ENCODE measurements at places on chromosomes 5 and 9.

GRCh38 chr9:2838371-2839000, 5.4 kb downstream of the PUM3 start:
- DNase-seq: no peak

GRCh38 chr5:160441311-160441781, 19.7 kb downstream of the PTTG1 start:
- DNase-seq: no peak

DNA sequence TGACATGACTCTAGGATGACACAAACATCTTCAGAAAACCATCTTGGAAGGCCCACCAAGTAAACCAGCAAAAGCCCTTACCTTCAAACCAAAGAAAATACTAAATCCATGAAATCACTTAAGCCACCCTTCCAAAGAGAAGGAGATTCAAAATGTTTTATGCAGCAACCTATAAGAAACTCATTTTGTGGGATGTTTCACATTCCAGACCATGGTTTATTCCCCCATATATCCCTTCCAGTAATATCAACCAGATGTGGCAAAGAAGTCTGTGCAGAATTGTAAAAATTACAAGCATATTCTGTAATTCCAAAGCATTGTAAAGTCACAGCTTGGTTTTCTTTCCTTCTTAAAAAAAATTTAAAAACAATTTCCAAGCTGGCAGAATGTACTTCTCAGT, 117.4 kb downstream of the SLIT3 start:
- no peak for DNase-seq

DNA sequence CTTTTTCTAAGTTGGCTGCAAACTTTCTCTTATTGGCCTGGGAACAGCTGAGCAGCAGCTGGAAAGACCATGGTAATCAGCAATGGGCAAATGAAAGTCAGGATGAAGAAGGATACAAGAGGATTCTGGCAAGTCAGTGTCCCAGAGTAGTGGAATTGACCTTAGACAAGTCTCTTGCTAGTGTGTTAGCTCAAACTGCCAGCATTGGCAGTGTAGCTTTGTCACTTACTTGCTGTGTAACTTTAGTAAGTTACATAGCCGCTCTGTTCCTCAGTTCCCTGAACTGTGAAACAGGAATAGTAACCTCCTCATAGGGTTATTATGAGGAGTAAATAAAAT, 3.6 kb downstream of the ALDH1A1 start:
- no peak for DNase-seq

- DNase-seq: peak; percentile 79
Observed at GRCh38 chr5:170278611-170279458, 18.7 kb downstream of the LCP2 start.

DNA sequence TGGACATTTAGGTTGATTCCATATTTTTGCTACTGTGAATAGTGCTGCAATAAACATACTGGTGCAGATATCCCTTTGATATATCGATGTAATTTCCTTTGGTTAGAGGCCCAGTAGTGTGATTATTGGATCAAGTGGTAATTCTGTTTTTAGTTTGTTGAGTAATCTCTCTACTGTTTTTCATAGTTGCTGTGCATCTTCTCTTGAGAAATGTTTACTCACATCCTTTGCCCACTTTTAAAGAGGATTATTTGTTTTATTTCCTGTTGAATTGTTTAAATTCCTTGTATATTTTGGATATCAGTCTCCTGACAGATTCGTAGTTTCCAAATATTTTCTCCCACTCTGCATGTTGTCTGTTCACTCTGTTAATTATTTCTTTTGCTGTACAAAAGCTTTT, 352.6 kb upstream of the TARS1 start:
- no peak for DNase-seq

Measured in stimulated activated CD8-positive, alpha-beta memory T cell treated with anti-CD3 and anti-CD28 coated beads, Interleukin-12 subunit alpha, Interleukin-12 subunit beta, amount 100 ng/mL, for 4 hours (primary cell).